ENCODE measurements at places on chromosomes 16 and 17.

- DNase-seq, result no peak
Observed at GRCh38 chr17:4165301-4166010, 22.5 kb downstream of the CYB5D2 start.

- DNase-seq, result no peak
Observed at GRCh38 chr16:79303959-79304387, 296.6 kb downstream of the MAF start.

GRCh38 chr17:65560628-65561451 lies 608 bp downstream of the AXIN2 start:
- DNase-seq, result no peak

- no peak for DNase-seq
Observed at GRCh38 chr17:73091770-73092522, 542 bp downstream of the SLC39A11 start.

DNA sequence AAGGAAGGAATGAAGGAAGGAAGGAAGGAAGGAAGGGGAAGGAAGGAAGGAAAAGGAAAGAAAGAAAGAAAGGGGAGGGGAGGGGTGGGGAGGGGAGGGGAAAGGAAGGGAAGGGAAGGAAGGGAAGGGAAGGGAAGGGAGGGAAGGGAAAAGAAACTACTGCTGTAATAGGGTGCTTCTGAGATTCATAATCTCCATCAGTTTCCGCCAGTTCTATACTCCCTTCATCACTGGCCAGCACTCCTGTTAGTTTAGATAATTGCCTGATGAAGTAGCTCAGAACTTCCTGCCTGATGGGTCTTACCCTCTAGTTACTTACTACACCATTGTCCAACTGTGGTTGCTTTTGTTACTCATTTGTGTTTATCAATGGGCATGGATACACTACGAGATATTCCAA lies 2.0 kb upstream of the KRTAP9-6 start:
- DNase-seq, result no peak

DNA sequence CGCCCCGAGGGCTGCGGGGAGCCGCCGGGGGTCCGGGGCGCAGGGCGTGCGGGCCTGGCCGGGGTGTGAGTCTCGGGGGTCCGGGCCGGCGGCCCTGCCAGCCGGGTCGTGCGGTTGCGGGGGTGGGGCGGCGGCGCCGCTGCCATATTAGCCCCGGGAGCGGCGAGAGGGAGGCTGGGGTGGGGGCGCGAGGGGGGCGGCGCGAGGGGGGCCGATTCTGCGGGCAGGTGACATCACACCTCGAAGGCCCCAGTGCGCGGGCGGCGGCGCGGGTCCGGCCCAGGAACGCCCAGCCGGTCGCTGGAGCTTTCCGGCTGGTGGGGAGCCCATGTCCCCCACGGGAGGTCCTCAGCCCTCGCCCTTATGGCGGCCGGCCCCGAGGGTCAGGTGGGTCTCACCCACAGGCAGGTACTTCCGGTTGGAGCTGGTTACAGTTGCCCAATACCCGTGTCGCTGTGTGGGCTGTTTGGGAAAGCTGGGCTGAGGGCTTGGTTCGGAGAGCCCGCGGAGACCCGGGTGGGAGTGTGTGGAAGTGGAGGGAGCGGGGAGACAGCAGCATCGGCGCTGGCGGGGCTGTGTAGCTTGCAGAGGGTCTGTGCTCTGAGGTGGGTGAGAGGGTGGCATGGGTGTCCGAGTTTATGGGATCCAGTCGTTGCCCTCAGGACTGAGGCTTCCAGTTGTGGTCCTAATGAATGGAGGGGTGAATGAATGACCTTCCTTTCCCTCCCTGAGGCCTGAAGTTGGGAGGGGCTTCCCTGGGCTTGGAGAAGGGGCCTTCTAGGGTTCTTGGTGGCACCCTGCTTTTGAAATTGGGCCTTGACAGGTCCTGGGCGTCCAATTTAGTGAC lies 804 bp downstream of the ATP6V0C start:
- DNase-seq, result no peak

DNA sequence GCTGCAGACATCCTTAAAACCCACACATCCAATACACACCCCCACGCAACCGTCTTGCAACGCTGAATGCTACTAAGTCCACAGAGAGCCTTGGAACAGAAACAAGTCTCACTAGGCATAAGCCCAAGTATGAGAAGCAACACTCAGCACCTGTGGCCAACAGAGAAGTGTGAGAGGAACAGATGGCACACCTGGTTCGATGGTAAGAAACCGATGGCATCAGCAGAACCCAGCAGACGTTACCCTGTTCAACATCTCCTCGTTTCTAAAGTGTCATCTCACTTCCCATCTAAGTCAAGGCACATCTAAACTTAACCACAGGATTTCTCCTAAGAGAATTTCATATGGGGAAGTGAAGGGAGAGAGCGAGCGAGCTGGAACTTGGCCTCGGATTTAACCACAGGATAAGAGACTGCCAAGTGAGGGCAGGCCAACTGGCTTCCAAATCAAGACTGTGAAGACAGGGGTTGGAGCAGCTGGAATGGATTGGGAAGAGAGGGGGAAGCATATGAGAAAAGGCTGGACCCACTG lies 41.0 kb downstream of the NXPH3 start:
- DNase-seq, result no peak

GRCh38 chr16:63813862-63814261 lies 1308.0 kb downstream of the CDH11 start:
- no peak for DNase-seq

Measured in HS-5 (cell line).